Esophagus squamous epithelium (tissue), 5 donors: ENCODE measurements at places on chromosomes 2 and 18.

- H3K4me3 ChIP-seq = no peak overlapping the region
- no peaks in the 10 kb centered on the region for H3K27me3 ChIP-seq
- peaks cover 97% of the 10 kb centered on the region for H3K36me3 ChIP-seq
- H3K27ac ChIP-seq = no peak overlapping the region
These were observed 59.3 kb downstream of the KDM3A start for GRCh38 chr2:86500325-86501083.

DNA sequence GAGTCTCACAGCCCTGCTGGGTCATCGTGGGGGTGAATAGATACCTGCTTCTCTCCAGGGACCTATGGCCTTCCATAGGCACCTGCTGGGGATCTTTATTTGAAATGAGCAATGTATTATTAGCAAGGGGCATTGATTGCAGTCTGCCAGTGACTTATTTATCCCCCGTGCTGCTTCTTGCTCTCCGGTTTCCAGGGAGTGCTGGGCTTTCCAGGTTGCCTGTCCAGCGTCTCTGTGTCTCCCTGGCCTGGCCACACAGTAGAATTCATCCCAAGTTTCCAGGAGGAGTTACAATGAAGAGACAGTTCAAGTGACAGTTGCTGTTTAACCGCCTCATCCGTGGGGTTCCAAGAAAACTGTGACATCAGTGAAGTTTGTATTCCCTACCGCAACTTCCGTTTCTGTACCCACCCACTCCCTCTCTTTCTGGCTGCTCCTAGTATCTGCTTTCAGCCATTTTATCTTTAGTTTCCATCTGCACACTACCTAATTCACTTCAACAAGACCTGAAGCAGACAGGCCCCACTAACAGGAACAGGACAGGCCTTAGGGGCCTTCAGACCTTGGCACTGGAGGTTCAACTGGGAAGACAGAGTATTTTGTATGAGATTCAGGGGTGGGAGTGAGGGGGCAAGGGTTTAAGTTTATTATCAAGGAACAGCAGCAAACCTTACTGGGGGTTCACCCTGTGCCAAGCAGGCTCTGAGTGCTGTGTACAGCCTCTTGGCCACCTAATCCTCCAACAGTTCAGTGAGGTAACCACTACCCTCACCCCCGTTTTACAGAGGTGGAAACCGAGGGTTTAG, 134.8 kb downstream of the PRKCE start:
- no peak overlapping the region for H3K27ac ChIP-seq
- no peaks in the 10 kb centered on the region for H3K36me3 ChIP-seq
- H3K27me3 ChIP-seq = no peaks in the 10 kb centered on the region
- H3K4me1 ChIP-seq = no peaks in the 10 kb centered on the region
- H3K4me3 ChIP-seq = no peak overlapping the region

DNA sequence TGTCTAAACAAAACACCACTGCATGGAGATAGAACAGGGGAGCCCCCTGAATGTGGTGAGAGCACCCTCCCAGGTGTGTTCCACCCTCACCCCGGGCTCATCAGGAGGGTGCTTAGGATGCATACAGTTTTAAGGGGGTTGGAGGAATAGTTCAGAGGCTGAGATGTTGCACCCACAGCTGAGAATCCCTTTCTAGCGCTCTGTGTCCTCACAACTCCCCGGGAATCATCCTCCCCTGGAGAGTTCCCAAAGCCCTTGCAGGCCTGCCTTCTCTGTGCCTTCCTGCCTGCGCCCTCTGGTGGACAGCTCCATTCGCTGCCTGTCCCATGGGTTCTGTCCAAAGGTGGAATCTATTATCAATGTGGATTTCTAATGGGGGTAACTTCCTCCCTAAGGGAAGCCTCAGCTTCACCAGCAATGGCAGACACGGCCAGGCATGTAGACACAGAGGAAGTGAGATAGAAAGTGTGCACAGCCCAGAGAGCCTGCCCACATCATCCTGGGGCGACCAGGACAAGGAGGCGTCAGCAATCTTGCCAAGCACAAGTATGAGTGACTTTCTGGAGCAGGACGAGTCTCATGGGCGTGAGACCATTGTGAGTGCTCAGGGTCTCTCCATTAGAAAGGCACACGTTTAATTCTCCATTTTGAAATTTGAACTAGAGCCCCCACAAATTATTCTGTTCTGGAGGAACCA, 1.2 kb upstream of the UGT1A5 start:
- no peaks in the 10 kb centered on the region for H3K27me3 ChIP-seq
- no peaks in the 10 kb centered on the region for H3K36me3 ChIP-seq
- no peaks in the 10 kb centered on the region for H3K4me1 ChIP-seq
- DNase-seq = peak; percentile 14
- no peak overlapping the region for H3K4me3 ChIP-seq
- H3K27ac ChIP-seq = peak overlapping the region; percentile 36

DNA sequence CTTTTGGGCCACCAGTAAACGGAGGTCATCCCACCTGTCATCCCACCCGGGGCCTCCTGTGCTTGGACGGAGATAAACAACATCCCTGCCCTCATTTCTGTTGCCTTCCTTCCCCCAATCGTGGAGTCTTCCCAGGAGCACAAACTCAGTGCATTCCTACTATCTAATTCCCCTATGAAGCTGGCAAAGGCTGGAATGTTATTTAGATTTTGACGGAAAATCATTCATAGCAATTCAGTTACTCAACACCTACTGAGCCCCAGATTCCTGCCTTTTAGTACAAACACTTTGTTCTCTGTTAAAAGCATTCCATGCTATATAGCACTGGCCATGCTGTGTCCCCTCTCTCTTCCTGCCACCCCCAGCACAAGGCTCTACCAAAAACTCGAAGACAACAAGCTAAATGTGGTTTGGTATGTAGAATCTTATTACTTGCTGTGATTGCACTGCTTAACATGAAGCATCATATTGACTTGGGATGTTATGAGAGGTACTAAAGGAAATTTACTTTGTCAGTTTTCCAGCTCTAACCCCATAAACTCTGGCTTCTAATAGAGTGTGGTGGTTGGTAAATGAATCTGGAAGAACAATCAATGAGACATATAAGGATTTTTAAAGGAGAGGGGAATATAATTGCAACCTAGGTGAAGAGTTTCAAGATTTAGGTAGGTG, 32.3 kb upstream of the IMPA2 start:
- peaks cover 22% of the 10 kb centered on the region for H3K4me1 ChIP-seq
- no peaks in the 10 kb centered on the region for H3K27me3 ChIP-seq
- peak overlapping the region; percentile 96 for H3K27ac ChIP-seq
- no peaks in the 10 kb centered on the region for H3K36me3 ChIP-seq
- H3K4me3 ChIP-seq = no peak overlapping the region
- DNase-seq = no peak

DNA sequence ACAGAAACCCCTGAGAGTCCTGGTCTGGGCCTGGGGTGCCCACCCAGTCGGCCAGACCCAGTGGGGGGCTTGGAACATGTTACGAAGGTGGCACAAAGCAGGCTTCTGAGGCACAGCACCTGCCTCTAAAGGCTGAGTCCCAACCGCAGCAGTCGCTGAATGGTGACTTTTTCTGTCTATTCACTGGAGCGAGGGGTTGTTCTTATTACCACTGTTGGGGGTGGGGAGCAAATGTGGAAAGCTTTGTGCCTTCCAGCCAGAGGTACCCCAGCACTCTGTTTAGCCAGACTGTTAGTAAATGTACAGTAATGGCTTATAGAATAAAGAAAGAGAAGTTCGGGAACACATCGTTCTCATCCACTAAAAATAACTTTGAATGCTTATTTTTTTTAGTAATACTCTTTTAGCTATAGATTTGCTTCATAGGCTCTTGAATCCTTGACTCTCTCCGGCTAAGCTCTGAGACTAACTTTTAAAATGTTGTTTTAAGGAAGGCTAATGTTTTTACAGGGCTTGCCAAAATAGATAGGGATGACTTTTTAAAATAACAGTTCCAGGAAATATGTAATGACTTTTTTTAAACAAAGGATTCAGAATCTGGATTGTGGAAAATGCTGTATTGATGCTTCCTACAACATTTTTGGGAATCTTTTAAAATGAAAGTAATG, 23.4 kb upstream of the PTPN2 start:
- DNase-seq = no peak
- H3K27me3 ChIP-seq = peaks cover 49% of the 10 kb centered on the region

- peak overlapping the region; percentile 78 for H3K4me3 ChIP-seq
- peaks cover 31% of the 10 kb centered on the region for H3K4me1 ChIP-seq
- DNase-seq = no peak
- no peaks in the 10 kb centered on the region for H3K27me3 ChIP-seq
These were observed 458 bp downstream of the HYCC2 start for GRCh38 chr2:201070948-201071478.

- H3K27ac ChIP-seq = no peak overlapping the region
- no peaks in the 10 kb centered on the region for H3K36me3 ChIP-seq
- no peak overlapping the region for H3K4me3 ChIP-seq
These were observed 15.9 kb downstream of the RNF152 start for GRCh38 chr18:61876899-61877298.

- H3K36me3 ChIP-seq = no peaks in the 10 kb centered on the region
- DNase-seq = no peak
- H3K4me1 ChIP-seq = no peaks in the 10 kb centered on the region
- no peak overlapping the region for H3K27ac ChIP-seq
- H3K4me3 ChIP-seq = no peak overlapping the region
- no peaks in the 10 kb centered on the region for H3K27me3 ChIP-seq
These were observed 332.0 kb downstream of the PIK3C3 start for GRCh38 chr18:42287047-42287446.

GRCh38 chr2:7405861-7406715, 488.9 kb downstream of the RNF144A start:
- H3K4me1 ChIP-seq = no peaks in the 10 kb centered on the region
- no peak overlapping the region for H3K27ac ChIP-seq
- no peak for DNase-seq
- no peaks in the 10 kb centered on the region for H3K27me3 ChIP-seq
- no peaks in the 10 kb centered on the region for H3K36me3 ChIP-seq

DNA sequence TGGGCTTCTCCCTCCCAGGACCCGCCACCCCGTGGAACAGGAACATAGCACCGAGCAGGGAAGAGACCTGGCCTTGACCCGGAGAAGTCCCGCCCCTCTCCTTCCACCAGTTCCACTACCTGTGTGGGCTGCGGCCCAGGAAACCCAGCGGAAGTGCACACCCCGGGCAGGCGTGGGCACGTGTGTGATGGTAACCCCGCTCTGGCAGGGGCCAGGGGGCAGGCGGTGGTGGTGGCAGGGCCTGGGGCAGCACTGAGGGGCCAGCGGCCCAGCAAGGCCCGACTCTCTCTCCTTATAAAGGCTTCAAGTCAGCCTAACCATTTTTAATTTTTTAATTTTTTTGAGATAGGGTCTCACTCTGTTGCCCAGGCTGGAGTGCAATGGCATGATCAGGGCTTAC, 129.0 kb upstream of the FAM98A start:
- H3K27me3 ChIP-seq = no peaks in the 10 kb centered on the region
- DNase-seq = no peak
- no peaks in the 10 kb centered on the region for H3K4me1 ChIP-seq
- H3K36me3 ChIP-seq = no peaks in the 10 kb centered on the region

GRCh38 chr2:134713176-134713575, 5.6 kb downstream of the TMEM163 start:
- H3K36me3 ChIP-seq = no peaks in the 10 kb centered on the region
- no peak for DNase-seq
- H3K27ac ChIP-seq = no peak overlapping the region
- peaks cover 2% of the 10 kb centered on the region for H3K4me1 ChIP-seq
- H3K27me3 ChIP-seq = peaks cover 91% of the 10 kb centered on the region

DNA sequence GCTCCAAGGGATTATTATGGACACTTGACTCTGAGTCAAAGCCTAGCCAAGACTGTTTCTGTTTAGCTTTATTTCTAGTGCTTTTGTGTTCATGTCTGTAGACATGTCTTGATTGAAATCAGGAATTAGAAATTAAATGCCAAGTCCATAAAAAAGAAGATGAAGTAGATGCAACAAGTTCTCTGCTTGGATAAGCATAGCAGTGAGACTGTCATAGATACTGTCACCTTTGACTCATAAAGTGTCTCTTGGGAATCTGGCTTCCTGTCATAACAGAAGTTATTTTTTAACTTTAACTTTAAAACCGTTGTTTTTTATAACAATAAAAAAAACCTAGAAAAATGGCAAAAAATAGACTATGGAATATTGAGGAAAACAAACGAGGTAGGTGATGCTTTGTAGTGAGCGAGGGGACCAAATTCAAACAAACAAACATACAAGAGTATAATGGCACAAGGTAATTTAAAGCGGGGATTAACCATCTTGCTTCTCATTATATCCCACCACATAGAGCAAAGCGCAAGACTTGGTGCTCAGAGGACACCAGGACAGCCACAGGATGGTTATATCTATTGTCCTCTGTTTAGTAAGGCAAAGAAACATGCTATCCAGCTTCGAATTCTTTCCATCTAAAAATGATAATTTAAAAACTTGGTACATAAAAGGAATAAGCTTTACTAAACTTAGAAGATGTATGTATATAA, 64.6 kb downstream of the CD226 start:
- no peaks in the 10 kb centered on the region for H3K27me3 ChIP-seq
- DNase-seq = no peak
- no peak overlapping the region for H3K27ac ChIP-seq

- no peaks in the 10 kb centered on the region for H3K27me3 ChIP-seq
- no peak overlapping the region for H3K27ac ChIP-seq
- H3K4me3 ChIP-seq = no peak overlapping the region
- no peaks in the 10 kb centered on the region for H3K4me1 ChIP-seq
- no peak for DNase-seq
These were observed 110.5 kb upstream of the ZSWIM2 start for GRCh38 chr2:186959486-186959885.

DNA sequence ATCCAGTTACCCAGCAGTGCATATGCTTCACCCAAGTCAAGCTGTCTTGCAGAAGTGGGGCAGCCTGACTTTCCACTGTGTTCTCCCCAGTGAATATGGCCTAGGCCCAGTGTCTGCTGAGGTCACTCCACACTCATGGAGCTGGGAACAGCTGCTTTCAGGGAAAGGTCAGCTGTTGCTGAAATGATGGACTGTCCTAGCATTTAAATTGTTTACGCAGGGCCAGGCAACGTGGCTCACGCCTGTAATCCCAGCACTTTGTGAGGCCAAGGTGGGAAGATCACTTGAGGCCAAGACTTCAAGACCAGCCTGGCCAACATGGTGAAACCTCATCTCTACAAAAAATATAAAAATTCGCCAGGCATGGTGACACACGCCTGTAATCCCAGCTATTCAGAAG, 86.5 kb downstream of the LIPG start:
- DNase-seq = no peak
- no peaks in the 10 kb centered on the region for H3K4me1 ChIP-seq
- no peak overlapping the region for H3K27ac ChIP-seq
- H3K36me3 ChIP-seq = no peaks in the 10 kb centered on the region
- H3K27me3 ChIP-seq = no peaks in the 10 kb centered on the region

- no peaks in the 10 kb centered on the region for H3K27me3 ChIP-seq
- H3K27ac ChIP-seq = no peak overlapping the region
- DNase-seq = no peak
- H3K36me3 ChIP-seq = no peaks in the 10 kb centered on the region
These were observed 33.1 kb downstream of the CHN1 start for GRCh38 chr2:174971868-174972781.

DNA sequence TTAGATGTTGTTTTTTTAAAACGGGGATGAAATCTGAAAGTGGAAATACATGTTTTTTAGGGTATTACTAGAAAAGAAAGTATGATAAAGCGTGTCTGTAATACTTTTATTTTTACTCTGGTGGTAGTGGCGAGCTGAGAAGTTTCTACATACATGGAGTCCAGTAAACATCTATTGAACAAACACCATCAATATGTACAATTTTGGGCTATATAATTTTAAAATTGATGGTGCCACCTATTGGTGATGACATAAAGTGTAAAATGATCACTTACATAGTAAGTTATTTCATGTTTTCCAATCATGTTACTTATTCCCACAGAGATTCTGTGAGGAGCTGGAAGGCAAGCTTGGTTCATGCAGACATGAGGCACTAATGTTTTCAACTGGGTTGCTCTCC, 31.5 kb upstream of the NFE2L2 start:
- no peaks in the 10 kb centered on the region for H3K36me3 ChIP-seq
- H3K4me1 ChIP-seq = peaks cover 36% of the 10 kb centered on the region
- no peak for DNase-seq
- no peaks in the 10 kb centered on the region for H3K27me3 ChIP-seq
- H3K27ac ChIP-seq = peak overlapping the region; percentile 53
